ENCODE measurements at places on chromosomes 12 and 14.

- DNase-seq = no peak
Measured at GRCh38 chr12:63995512-63995911, 151.0 kb downstream of the SRGAP1 start.

DNA sequence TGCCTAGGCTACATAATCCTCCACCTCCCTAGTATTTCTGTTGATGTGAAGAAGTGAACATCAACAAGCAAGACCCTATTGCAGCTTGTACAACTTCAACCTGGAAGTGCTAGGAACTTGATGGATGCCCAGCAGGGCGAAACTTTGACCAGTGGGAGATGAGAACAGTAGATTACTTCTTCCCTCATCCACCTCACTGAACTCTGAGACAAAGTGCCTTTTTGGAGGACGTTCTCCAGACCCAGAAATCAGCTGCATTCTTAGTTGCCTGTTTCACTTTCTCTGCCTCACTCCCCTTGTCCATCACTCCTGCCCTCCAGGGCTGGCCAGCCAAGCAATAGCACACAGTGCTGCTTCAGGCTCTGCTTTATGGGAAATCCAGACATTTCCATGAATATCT, 683.4 kb downstream of the GALC start:
- no peak for DNase-seq

GRCh38 chr12:96235484-96235826, 41.3 kb downstream of the ELK3 start:
- no peak for DNase-seq

DNA sequence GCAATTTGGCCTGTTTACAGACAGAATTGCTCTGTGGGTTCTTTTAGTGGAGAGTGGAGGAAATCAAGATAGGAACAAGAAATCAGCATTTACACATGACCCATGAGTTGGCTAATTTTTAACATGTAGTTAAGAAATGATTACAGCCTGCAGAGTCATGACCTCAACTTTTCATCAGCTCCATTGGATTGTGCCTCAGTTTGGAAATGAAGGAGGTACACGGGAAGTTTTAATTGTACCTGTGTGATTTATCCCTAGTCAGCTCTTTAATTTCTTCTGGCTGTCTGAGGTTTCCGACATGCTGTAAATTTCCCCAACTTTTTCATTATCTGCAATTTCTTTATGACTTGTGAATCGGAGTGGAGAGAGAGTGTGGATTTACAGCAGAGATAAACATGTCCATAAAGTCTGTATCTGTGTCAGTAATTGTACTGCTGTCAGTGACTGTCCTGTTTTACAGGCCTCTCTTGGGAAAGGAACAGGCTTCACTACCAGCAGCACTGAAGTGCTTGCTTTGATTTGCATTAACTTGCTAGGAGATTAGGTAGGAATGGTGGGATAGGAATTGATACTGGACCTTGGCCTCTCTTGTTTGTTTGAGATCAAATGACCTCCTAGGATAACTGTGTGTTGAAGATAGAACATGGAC, 49.2 kb downstream of the LIN52 start:
- DNase-seq = no peak

- no peak for DNase-seq
Measured at GRCh38 chr14:50025073-50025472, 91.3 kb downstream of the VCPKMT start.

DNA sequence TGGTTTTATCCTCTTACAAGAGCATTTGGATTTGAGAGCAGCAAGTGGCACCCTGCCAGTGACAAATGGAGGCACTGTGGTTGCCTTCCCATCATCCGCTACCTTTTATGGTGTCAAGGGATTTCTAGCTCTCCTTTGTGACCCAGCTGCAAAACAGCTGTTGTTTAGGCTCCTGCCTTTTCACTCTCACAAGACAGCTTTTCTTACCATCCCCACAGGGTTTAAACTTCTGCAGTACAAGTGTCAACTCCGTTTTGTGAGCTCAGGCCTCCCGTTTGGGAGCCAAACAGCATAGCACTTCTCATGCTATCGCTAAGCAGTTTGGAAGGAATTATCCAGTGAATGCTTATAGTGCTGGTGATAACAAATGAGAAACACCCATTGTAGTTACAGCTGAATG, 331.4 kb downstream of the TMTC2 start:
- no peak for DNase-seq

- no peak for DNase-seq
Measured at GRCh38 chr12:2555487-2556082, 239.2 kb upstream of the FKBP4 start.

- no peak for DNase-seq
Measured at GRCh38 chr12:49615725-49616124, 7.6 kb upstream of the PRPF40B start.

DNA sequence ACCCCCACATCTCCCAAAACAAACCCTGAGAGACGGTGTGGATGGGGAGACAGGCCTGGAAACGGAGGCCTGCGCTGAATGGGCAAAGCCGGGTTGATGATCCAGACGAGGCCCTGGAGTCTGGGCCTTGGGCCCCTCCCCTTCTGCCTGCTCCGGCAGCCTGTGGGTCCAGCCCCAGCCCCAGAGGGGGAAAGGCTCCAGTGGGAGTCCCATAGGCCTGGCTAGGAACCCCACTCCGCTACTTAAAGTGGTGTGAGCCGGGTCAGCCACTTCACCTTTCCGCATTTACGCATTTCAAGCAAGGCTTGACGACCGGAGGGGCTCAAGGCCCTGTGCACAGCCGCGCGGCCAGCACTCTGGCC, 695 bp upstream of the TNFAIP2 start:
- DNase-seq = no peak

Measured in activated naive CD4-positive, alpha-beta T cell treated with anti-CD3 and anti-CD28 coated beads, Interleukin-2, amount 50 U/mL, for 16 hours (primary cell).